ENCODE measurements at places on chromosomes 3 and 15. TPM values are rescaled to one million over a fixed set of nuclear protein-coding genes. Genes with fewer than 3 reads are reported as not detected.

The CPEB1 gene
- 2.6 TPM for polyA plus RNA-seq

The COL6A6 gene
- not detected for polyA plus RNA-seq

The TTC21A gene
- 3.9 TPM for polyA plus RNA-seq

The VIPR1 gene
- not detected for polyA plus RNA-seq

The ACTRT3 gene
- 1.2 TPM for polyA plus RNA-seq

Measured in SK-N-SH (cell line).